Stomach (tissue), 19 donors: ENCODE measurements at places on chromosomes 4 and X.
A peak's percentile ranks its signal among the peaks of the same experiment; 100 is the strongest.

DNA sequence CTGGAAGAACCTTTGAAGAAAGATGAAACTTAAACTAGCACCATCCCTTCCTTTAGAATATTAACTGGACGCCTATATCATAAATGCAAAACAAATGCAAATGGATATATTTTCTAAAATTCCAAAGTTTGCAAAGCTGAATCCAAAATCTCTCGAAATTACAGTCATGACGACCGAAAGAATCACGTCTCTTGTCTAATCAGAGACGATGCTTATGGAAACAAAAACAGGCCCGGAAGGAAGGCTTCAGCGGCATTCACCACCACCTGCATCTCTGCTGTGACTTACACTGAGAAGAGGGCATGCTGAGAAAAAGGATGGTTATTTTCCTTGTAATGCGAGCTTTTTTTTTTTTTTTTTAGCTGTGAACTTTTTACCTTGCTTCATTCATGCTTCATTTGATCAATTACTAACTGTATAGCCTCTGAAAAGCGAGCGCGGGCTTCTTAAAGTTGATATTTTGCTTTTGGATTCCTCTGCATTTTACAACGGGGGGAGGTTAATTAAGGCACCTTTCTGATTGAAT is 209.3 kb downstream of the SOWAHB start:
- peak; percentile 58 for DNase-seq

DNA sequence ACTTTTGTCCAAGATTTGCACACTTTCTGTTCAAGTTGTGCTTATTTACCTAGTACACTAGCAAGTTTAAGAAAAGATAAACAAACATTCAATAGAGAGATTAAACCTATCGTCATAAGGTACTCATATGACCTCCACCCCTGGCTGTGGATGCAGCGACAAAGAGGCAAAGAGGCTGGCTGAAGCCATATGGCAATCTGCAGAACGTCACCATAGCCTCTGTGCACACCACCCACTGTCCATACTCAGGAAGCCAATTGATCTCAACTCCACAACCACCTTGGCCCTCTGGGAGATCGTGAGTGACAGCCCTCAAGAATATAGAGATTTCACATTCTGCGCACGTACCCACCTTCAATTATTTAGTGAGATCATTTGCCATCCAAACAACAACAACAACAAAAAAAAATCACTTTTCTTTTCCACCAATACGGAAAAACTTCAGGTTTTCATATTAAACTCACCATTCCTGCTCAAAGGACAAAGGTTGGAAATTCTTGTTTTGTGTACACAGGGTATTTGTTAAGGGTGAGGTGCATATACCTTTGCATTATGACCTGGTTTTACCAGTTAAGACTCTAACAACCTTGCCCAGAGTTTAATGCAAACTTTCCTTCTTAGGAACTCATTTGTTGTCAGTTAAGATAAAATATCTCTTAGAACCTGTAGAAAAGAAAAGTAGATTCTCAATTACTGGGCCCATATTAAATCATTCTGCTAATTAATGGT is 243.0 kb upstream of the FSTL5 start:
- DNase-seq = no peak

- no peak for DNase-seq
Measured at GRCh38 chr4:69124941-69125340, 28.7 kb downstream of the UGT2B7 start.

DNA sequence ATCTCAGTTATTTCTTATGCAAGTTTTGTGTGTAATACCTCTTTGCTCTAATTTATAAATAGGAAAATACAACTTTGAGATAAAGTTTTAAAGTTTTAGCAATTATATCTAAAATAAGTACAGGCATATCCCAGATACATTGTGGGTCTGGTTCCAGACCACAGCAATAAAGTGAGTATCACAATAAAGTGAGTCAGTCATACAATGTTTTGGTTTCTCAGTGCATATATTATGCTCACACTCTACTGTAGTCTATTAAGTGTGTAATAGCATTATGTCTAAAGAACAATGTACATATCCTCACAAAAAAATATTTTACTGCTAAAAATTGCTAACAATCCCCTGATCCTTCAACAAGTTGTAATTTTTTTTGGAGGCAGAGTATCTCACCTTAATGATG is 49.2 kb downstream of the ANAPC10 start:
- no peak for DNase-seq

DNA sequence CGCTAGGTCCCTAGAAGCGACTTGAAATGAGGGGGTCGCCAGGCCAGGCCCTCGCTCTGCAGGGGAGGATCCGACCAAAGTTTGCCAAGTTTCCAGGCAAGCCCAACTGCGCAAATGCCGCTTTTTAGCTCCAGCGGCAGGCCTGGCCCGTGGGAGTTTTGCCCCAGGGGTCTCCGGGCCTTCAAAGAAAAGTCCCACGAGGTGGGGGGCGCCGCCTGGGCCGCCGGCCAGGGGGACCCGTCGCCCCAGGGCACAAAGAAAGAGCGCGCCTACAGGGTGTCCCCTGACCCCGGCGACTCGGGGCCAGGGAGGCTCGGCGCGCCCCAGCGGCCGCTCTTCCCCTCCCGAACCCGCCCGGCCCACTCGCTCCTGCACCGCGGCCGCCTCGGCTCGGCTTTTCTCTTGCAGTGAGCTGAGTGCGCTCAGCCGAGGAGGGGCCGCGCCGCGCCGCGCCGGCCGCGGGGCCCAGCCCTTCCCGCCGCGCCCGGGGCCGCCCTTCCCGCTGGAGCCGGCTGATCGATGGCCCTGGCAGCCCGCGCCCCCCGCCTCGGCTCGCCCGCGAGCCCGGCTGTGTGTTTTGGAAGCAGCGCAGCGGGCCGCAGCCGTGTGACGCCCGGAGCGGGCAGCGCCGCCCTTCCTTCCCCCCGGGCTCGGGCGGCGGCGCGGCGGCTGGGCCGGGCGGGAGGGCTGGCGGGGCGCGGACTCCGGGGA is 754 bp upstream of the KLF3 start:
- peak; percentile 34 for DNase-seq

- no peak for DNase-seq
Measured at GRCh38 chr4:7691982-7692381, 247.7 kb downstream of the AFAP1 start.

DNA sequence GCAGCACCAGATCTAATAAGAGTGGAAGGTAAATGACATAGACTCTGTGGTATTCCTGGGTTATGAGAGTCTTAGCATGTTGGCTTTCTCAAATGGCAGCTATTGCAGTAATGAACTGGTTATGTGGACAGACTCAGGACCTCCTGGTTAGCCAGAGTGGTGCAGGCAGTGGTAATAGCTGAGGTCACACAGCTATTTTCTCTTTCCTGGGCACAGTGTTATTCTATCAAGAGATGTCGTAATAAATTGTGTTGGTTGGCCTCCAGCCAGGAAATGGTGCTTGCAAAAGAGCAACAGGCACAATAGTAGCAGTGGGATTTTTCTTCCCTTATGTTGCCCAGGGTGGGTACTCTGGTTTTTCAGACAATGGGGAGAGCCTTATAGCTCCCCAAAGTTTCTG is 279.2 kb upstream of the FGF16 start:
- DNase-seq = no peak

DNA sequence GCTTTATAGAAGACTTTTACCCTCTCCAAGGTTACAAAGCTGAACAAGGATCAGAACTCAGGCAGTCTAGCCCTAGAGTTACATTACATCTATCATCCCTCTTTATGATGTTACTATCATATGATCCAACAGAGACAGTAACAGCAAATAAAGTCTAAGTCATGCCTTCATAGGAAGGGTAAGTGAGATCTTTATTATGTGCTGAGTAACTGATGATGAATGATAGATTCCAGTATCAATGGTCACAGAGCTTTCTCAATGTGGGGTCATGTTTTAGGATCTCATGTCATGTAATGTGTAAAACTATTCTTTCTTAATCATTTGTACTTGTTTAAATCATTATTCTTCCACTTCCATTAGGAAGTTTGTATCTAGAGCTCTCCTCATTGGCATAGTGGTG is 22.8 kb downstream of the ELOVL6 start:
- no peak for DNase-seq

DNA sequence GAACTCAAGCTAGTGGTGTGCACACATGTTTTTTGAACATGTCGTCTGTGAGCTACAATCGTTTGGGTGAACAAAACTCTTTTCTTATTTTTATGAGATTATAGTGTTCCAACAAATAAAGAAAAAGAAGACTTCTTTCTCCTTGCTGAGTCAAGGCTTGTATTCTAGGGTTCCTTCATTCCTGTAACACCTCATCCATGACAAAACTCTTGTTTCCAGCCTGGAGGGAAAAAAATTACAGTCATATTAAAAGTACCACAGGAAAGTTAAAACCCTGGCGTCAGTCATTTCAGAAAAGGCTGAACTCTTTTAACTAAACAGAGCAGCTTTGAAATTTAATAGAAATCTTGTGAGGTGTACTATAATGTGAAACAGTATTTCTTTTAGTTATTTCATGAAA is 79.2 kb upstream of the BOD1L1 start:
- DNase-seq = no peak
